ENCODE measurements at places on chromosomes 12 and 14.

GRCh38 chr14:54370323-54371198, 26.2 kb upstream of the CDKN3 start:
- DNase-seq = no peak

- DNase-seq = no peak
These were observed 113.9 kb downstream of the ANO4 start for GRCh38 chr12:100908501-100908900.

DNA sequence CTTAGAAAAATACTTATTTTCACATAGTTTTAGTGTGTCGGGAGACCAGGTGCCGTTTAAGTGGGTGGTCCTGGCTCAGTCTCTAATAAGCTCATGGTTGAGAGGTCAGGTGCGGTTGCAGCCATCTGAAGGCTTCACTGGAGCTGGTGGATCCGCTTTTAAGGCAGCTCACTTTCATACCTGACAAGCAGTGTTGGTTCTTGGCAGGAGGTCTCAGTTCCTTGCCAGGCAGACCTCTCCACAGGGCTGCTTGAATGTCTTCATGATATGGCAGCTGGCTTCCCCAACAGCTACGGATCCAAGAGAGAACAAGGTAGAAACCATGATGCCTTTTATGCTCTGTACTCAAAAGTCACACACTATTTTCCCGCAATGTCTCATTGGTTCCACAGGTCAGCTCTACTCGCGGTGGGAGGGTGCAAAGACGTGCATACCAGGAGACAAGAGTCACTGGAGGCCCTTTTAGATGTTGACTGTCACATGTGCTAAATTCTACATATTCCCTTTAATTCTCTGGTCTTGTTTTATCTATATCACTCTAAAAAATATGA, 8.0 kb upstream of the ZDHHC17 start:
- no peak for DNase-seq

GRCh38 chr12:627863-628741, 35.1 kb downstream of the NINJ2 start:
- no peak for DNase-seq

DNA sequence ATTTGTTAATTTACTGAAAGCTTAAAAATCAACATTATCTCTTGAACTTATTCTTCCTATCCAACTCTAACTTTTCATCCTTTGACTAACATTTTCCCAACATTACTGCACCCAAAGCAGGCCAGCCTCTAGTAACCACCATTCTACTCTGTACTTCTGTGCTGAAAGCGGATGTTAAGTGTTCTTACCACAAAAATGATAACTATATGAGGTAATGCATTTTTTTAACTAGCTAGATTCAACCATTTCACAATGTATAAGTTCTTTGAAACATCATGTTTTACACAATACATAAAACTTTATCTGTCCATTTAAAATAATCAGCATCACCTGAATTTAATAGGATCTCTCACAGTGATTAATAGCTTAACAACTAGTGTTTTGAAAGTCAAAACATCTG, 468.5 kb upstream of the MGAT4C start:
- no peak for DNase-seq

GRCh38 chr12:26299751-26300150, 104.4 kb downstream of the SSPN start:
- DNase-seq = no peak

DNA sequence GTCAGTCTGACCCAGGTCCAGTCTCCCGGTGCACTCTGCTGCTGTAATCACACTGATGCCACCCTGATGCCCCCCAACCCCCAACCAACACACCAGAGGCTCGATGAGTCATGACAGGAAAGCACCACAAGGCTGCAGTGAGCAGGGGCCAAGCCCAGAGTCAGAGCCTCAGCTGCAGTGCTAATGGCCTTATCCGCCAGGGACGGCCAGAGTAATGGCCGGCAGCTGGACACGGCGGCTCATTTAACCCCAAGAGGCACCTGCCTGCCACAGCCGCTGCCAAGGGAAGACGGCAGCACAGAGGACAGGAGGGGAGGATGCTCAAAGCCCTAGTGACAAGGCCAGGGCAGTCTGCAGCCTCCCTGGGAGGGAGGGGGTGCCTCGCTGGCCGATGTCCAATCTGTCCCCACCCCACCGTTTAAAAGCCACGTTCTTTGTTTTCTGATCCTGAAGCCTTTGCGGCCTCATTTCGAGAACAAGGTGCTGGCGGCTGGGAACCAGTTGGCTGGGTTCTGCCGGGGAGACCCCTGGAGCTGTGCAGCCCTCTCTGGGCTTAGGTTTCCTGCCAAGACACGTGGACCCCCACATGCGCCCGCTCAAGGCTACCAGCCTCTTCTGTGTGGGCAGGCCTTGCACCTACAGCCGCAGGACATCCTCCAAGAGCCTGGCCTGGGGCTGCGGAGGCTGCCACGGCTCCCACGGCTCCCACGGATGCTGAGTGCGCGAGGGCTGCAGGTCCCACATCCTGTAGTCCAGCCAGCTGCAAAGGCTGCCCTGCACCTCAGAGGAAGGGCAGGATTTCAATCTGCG, 13.1 kb downstream of the CCDC85C start:
- no peak for DNase-seq

GRCh38 chr12:114826244-114826643, 142.3 kb upstream of the TBX3 start:
- no peak for DNase-seq

DNA sequence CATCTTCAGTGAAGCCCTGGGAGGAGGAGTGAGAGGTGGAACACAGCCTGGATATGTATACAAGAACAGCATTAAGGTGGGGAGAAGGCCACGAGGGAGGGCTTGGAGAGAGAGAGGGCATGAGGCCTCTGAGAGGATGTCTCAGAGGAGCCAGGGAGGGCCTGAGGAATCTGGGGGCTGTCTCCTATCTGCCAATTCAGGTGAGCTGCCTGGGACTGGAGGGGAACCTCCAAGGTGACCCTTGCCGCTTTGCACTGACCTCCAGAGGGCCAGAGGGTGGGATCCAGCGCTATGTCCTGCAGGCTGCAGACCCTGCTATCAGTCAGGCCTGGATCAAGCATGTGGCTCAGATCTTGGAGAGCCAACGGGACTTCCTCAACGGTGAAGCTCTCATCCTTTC, 4.4 kb downstream of the ARHGEF25 start:
- no peak for DNase-seq

DNA sequence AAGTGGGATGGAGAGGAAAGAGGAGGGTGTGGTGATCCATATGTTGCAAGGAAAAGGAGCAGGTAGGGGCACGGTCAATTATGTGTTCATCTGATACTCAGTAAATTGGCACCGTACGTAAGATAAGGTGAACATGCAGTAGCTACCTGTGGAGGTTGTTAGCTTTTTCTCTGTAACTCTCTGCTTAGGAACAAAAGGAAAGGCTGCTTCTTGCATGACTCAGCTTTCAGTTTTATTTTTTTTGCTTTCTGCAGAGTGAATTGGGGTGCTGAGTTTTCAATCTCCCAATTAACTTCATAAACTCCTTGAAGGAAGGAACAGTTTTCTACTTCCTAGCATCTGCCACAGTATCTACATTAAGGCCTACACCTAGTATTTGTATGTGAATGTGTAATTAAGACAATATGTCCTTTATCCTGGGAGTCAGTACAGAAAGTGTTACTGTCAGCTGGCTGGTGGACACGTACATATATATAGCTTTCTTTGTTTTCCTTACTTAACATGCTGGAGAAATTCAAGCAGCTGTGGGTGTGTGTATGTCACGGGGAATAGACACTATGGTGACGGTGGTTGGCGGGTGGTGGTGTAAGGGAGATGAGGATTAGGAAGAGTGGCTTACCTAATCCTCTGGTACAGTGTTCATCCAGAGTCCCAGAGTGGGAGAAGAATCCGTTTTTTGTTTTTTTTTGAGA, 40.1 kb upstream of the WNK1 start:
- no peak for DNase-seq

- DNase-seq = no peak
These were observed 12.6 kb upstream of the WNT5B start for GRCh38 chr12:1616233-1617066.

DNA sequence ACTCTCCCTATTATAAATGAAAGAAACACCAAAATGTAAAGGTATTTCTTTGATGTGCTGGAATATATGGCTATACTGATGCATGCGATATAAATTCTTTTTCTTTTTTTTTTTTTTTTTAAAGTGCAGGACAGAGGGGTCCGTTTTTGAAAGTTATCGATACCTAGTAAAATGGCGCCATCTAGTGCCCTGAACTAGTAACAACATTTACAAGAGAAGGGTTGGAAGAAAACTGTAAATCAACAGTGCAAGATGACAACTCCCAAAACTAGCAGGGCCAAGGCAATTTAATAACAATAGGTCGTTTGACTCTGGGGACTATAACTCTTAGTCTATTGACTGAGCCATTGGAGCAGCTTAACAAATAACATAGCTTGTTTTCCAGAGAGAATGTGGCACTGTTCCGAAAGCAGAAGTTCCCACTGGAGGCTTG, 137.7 kb downstream of the SPTSSA start:
- DNase-seq = peak; percentile 17

- no peak for DNase-seq
These were observed 193.3 kb downstream of the PHLDA1 start for GRCh38 chr12:75838309-75838708.

DNA sequence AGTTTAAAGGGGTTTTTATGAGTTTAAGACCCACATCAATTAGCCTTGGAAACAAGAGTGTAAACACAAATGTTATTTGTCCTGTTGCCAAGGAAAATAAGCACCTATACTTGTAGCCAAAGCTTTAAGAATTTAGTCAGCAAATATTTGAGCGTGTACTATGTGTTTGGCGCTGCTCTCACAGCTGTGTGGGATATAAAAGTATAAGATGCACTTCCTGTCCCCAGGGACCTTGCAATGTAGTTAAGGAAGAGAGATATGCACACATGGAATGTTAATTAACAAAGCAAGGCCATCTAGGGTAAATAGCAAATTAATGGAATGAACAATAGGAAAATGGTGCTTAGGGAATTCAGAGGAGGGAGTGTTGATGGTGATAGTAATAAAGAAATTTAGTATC, 134.9 kb upstream of the SRRM4 start:
- DNase-seq = no peak

GRCh38 chr12:13559318-13559978, 362.9 kb downstream of the EMP1 start:
- DNase-seq = no peak

DNA sequence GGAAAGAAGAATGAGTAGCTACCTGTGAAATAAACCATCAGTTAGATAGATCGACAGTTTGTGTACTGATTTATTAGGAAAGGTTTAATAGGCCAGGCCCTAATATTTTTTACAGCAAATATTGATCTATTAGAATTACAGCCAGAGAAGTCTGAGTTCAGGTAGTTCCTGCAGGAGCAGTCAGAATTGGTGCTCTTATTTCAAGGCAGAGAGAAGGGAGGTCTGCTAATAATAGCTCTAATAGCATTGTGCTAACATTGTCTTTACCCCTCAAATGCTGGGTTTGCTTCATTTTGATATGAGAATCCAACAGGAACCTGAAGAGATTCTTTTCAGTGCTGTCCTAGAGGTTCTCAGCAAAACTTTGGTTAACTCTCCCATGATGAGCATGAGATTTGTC, 343.8 kb upstream of the NAV3 start:
- no peak for DNase-seq

DNA sequence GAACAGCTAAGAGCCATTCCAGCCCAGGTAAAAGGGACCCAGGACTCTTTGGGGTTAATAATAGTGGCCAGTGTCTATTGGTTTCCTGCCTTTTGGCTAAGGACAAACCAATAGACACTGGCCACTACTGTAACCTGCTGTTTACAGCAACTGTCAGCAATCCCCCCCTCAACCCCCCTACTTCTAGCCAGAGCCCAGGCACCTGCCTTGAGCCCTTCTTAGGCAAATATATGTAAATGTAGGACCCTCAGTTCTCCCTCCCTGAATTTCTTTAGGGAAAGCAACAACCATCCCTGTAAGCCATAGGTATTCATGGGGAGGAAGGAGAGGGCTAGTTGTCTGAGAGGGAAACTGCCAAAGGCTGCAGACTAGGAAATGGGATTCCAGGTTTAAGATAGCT, 22.3 kb downstream of the HOXC4 start:
- no peak for DNase-seq

- DNase-seq = no peak
These were observed 46.3 kb downstream of the KCNA1 start for GRCh38 chr12:4956054-4956453.

DNA sequence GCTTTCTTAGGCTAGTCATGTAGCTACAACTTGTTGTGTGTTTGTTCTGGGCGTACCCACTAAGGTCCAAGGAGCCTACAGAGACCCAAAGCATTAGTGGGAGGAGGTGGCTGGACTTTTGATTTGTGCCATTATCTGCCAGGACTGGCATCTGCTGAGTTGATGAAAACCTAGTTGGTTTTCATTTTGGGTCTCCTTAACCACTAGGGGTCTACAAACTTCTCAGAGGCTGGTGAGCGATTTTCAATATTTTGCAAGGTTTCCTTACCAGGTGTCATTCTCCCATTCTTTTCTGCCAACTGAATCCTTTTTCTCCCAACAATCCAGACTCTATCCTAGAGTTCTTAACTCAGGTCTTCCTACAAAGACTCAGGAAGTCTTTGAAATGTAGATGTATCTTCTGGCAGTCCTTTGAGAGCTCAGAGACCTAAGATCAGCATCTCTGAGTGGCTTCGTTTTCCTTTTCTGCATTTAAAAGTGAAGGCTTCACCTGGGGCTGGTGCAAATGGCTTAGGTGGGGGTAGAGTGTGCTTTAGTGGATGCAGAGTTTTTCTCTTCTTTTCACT, 150.0 kb upstream of the RMST start:
- no peak for DNase-seq

DNA sequence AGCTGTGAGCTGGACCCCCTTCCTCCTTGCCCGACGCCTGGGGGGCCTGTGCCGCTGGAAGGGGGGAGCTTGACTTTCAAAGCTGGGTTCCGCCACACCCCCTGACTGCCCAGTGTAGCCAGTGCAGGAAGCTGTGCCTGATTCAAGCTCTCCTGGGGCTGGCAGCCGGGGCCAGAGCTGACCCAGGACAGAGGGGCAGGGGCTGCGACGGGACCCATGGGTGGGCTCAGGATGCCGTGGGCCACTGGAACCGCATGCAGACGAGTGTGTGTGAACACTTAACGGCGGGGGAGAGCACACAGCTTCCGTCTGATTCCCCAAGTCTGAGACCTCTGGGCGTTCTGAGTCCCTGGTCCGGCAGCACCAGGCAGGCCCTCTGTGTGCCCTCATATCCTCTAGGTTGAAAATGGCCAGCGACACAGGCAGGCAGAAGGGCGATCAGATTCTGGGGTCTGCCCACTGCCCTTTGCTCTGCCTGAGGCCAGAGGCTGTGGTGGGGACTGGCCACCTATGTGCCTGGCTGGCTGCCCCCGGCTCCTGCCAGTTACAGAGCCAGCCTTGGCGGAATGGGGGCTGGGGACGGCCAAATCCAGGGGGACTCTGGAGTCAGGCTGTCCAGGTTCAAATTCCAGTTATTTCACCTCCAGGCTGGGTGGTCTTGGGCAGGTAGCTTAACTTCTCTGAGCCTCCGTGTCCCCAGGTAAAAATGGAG, 54.0 kb downstream of the CYP46A1 start:
- no peak for DNase-seq

Measured in stimulated activated CD4-positive, alpha-beta T cell treated with anti-CD3 and anti-CD28 coated beads, Interleukin-1b, Interleukin-23, amount 100 ng/mL, for 4 hours (primary cell).